ENCODE measurements at places on chromosomes 3 and 15.

DNA sequence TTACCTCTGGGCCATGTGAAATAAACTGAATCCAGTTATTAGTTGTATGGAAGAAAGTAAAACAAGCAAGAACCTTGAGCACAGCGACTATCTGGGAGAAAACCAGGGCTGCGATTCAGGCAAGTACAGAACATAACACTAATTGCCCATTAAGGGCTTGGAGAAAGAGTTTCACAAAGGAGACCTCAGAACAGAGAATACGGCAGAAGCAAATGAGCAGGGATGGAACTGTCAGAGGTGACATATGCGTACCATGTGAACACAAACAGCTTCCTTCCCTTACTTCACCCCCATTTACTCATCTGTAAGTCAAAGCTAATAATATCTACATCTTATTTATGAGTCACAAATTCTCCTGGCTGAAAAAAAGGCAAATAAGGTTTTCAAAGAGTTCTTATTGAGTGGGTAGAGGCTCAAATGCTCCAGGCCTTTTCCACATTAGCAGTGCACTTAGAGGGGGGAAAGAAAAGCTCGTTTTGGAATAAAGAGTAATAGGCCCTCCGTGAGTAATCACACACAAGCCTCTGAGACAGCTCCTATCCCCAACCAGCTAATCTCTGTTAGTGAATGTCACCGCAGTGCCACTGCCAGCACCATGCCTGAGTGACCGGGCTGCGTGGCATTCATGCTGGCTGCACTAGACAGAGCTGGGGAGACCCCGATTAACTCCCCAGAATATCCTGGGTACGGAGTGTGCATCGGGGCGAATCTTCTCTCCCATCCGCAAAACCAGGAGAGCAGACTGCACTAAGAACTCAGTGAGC, 2.6 kb downstream of the PCSK6 start:
- DNase-seq: no peak

GRCh38 chr15:45884755-45885445, 250.1 kb downstream of the SQOR start:
- DNase-seq: no peak

DNA sequence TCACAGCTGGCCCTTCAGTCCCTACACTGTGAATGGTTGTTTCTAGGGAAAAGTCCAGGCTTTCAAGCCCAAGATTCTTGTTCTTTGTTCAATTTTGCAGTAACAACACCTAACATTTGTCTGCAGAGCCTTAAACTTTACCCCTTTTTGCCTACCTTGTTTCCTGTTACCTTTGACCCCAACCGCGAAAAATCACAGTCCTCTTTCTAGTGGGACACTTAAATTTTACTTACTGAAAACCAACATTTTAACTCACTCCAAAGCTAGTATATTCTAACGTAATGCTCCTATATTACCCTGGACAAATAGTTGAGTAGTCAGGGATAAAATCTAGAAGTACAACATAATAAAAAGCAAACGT, 649 bp upstream of the PIK3CB start:
- no peak for DNase-seq

GRCh38 chr3:192106543-192106942, 620.8 kb downstream of the FGF12 start:
- no peak for DNase-seq

DNA sequence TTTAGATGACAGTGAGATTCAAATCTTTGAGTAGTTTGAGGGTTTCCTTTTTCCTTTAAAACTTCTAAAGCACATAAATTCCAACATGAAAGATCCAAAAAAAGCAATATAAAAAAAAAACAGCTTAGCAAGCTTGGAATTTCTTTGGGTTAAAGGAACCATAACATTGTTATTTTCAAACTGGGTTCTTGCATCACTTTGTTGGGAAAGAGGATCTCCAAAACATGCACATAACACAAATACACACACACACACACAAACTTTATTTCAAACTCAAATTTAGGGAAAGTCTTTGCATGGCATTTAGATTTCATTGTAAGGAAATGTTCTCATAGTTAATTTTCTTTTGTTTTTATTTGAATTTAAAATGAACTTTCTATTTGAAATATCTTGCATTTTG, 79.2 kb upstream of the COL8A1 start:
- DNase-seq: no peak

DNA sequence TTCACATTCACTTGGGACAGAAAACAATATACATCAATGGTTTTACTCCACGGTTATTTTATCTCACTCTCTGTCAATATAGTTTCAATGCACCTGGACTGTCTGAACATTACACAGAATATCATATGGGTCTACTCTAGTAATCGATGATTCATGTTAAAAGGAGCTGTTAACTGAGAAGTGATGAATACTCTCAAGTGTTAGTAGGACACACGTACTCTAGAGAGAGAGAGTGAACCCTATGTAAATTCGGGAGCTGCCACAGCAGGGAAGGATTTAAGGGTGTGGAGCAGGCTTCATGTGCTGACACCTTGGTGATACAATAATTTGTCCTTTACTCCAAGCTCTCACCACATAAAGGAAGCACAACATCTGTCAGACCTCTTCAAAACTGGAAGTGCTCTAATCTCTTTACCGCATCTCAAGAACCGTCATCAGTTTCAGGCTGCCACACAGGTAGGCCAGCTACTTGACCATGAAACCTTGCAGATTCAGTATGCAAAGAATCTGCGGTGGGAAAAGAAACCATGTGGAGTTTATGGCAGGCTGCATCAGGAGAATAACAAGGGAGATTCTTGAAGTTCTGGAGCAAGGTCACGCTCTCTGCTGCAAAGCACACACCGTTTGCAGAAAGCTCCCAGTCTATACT, 199.2 kb upstream of the TMC3 start:
- no peak for DNase-seq

DNA sequence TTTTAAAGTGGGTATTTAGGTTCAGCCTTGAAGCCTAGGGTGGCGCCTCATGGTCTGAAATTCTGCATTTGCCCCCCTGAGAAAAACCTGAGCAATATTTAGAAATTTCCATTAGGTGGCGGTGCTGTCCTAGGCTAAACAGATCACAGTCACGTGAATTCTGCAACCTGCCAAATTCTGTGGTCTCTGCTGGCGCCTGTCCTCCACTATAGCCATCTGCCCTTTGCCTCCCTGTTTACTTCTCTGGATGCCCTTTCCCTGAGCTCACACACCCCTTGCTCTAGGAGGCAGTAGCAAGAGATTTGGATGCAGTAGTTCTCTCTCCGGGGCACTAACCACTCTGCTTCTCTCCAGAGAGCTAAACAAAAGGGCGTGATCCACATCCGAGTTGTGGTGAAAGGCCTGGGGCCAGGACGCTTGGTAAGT, 9.1 kb downstream of the MRPS11 start:
- DNase-seq: no peak

DNA sequence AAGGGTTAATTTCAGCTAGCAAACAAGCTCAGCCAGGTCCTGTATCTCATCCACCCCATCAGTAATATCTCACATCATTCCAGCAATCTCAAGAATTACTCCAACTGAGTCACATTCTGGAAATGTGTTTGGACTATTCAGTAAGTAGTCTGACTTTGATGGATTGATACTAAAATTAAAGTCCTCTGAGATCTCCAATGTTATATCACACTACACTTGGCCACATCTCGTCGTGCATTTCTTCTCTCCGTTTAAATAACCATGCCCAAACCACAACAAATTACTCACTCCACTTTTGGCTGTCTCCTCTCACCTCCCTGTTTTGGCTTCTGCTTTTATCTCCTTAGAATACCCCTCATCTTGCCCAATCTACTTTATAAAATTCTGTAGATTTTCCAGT, 292.2 kb downstream of the PYDC2 start:
- DNase-seq: no peak

GRCh38 chr3:66303491-66303901, 82.7 kb downstream of the SLC25A26 start:
- peak; percentile 6 for DNase-seq

- peak; percentile 24 for DNase-seq
These were observed 21.7 kb upstream of the TBC1D21 start for GRCh38 chr15:73851689-73852088.

- DNase-seq: no peak
These were observed 40.9 kb downstream of the IRAK2 start for GRCh38 chr3:10205451-10206165.

GRCh38 chr3:133573054-133573628, 345 bp upstream of the CDV3 start:
- peak; percentile 100 for DNase-seq

DNA sequence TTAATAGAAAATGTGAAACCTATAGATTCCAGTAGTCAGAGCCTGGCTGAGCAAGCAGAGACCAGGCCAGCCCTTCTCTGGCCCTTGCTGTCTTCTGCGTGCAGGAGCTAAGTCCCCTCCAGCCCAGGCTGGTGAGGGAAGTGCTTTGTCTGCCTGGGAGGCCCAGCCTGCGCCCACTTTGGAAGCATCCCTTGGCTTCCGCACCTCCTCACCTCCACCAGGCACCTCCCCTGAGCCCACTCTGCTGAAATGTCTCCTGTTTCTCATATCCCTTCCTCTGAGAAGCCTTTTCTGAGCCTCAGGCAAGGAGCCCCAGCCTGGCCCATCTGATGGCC, 45.3 kb downstream of the ALDH1L1 start:
- no peak for DNase-seq

DNA sequence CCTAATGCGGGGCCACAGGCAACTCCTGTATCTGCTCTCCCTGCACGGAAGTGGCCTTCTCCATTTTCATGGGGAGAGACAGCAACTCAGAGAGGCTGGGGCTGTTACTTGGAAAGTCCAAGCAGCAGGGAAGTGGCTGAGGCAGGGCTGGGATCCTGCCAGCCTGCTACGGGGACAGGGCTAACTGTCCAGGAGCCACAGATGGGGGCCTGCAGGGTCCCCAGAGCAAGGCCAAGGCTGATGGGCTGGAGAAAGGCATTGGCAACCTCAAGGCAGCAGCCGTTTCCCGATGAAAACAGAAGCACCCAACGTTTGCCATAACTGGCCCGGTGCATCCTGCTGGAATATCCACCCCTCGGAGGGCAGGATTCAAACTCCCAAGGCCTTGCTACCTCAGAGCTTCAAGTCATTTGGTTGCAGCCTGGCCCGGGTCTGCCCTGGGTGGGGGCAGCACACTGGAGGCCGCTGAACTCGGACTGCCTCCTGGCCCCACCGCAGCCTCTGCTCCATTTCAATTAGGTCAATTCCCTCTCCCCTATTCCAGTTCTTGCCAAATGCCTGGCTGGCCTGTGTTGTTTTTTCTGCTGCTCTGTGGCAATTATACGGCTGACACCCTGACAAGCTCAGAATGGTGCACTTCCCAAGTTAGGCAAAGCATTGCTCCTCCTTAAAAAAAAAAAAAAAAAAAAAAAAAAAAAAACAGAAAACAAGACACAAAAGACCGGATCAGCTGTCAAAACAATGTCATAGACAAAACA, 143.5 kb downstream of the NUP210 start:
- no peak for DNase-seq

- DNase-seq: no peak
These were observed 160.2 kb upstream of the TBL1XR1 start for GRCh38 chr3:177357352-177358090.

DNA sequence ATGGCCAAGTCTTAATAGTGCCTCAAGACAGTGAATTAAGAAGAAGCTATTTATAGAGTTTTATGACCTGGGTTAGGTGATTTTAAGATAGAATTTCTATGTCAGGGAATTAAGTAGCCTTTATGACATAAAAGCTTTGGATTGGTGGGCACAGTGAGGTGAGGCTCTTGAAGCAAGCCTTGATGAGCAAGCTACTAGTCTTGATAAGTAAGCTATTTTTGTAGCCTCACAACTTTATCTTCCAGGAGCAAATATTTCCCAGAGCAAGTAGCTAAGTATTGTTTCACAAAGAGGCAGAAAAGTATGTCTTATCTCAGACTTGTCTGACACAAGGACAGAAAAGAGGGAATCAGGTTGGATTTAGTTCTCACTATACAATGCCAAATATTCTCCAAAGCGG, 491.7 kb upstream of the RASGRP1 start:
- no peak for DNase-seq

DNA sequence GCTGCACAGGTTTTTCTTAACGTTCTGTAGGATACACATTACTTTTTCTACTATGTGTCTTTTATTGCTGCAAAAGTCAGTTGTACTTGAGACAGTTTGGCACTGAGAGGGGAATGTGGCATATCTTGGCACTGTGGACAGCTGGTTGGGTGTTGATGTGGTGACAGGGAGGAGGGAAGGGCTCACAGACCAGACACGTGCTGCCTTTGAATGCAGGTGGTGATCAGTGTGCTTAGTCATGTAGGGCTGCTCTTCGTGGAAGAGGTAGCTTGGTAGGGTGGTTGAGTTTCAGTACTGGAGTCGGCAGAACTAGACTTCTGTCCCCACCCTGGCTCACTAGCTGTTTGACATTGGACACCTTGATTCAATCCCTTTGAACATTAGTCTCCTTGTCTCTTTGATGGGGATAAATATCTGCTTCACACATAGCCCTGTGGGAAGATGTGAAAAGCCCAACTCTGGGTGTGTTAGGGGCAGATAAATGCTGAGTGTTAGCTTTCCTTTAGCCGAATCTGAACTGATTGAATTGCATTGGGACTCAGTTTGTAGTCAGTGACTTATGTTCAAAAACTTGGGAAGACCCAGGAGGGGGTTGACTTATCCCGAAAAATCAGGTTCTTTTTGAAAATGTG, 108.4 kb downstream of the PTPRG start:
- no peak for DNase-seq

- no peak for DNase-seq
These were observed 172.8 kb upstream of the ICE2 start for GRCh38 chr15:60651734-60652141.
